Right lung (tissue), 10 donors: ENCODE measurements at places on chromosomes 3 and 15.

DNA sequence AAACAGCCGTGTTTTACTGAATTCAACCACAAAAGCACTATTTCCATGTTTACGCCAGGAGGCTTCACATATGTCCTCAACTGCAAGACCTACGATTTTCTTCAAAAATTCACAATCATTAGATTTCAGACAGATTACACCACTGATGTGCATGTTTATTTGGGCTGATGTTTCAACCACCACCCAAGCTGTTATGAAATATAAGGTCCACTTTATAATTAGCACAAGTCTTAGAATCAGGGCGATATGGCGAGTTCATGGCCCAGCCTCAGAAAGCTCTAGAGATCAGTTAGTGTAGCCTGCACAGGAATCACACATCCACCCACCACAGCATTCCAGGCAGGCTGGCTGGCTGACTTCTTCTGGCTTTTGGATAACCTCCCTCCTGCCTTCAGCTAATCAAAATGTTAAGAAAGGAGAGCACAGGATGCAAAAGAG, 15.4 kb downstream of the SH3BP5 start:
- DNase-seq, result no peak

- no peak for DNase-seq
These were observed 14.6 kb downstream of the LRIG1 start for GRCh38 chr3:66486202-66486601.

DNA sequence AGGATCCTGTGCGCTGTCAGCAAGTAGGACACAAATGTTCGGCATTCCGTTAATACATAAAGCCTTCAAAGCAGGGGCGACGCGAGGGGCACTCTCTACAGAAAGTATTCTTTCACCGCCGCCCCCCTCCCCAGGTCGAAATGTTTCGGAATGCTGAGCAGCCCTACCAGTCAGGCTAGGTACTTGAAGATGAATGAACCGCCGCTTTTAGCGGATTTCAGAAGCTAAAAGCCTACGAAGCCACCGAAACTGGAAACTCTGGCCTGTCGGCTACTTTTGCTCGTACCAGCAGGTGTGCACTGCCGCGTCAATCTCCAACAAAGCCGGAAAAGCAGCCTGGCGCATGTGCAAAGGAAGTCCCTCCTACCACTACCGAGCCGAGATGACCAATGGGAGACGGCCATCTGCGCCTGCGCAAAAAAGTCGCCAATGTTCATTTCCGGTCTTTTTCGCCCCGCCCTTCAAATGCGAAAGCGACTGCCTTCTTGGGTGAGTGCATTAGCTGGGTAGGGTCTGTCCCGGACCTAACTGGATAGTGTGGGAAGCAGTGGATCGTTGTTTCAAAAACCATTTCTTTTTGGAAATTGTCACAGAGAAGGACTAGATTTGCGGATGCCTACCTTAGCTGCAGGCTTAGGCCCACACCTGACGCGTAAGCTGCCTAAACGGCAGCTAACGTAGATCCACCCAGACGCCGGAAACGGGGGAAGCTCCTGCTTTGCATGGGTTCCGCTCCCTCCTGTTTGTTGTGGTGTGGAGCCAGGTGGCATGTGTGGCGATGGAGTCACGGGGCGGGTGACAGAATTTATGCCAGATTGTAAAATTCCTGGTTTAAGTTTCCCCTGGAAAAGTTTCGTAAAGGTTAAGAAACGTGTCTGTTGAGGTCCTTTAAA, at the start of gene WDR5B:
Gene WDR5B, minus strand, starts transcription at position 301 of the 893 bp plus-strand sequence. CDS start 534 bp downstream, outside the sequence.
- DNase-seq, result peak; percentile 97

DNA sequence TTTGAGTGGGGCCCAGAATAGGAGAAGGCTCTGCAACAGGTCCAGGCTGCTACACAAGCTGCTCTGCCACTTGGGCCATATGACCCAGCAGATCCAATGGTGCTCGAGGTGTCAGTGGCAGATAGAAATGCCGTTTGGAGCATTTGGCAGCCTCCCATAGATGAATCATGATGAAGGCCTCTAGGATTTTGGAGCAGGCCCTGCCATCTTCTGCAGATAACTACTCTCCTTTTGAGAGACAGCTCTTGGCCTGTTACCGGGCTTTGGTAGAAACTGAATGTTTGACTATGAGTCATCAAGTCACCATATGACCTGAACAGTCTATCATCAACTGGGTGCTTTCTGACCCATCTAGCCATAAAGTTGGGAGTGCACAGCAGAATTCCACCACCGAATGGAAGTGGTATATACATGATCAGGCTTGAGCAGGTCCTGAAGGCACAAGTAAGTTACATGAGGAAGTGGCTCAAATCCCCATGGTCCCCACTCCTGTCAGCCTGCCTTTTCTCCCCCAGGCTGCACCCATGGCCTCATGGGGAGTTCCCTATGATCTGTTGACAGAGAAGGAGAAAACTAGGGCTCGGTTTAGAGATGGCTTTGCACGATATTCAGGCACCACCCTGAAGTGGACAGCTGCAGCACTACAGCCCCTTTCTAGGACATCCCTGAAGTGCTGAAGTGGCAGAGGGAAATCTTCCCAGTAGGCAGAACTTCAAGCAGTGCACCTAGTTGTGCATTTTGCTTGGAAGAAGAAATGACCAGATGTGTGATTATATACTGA, 971.4 kb downstream of the MCTP2 start:
- DNase-seq, result no peak

DNA sequence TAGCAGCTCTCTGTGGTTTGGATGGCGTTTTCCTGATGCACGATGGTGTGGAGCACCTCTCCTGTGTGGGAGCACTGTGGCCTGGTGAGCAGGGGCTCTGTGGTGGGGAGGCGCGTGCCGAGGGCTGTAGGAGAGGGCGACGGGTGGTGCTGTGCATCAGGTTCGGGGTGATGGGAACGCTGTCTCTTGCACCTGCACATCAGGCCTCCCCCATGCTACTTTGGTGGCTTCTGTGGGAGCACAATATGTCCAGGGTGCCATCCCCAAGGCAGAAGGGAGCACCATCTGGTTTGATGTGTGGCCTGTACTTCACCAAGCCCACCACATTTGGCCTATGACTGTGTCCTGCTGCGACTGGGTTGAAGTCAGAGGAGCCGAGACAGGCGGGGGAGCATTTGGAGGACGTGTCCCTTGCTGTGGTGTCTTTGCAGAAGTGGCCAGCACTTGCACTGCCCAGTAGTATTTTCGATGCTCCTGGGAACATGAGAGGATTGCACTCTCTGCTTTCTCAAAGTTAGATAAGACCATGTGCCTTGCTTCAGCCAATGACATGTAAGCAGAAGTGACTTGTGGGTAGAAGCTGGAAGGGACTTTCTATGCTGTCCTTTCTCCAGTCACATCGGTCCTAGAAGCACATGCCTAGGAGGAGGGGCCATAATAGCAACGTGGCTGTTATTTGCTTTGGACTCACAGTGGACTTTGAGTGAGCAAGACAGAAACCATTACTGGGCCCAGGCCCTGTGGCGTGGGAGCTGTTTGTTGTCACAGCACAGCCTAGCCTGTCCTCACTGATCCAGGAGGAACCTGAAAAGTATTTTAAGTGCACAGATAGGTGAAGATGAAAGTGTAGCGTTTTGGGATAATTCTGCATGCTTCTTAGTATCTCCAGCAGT, 72.1 kb downstream of the APBA2 start:
- no peak for DNase-seq

DNA sequence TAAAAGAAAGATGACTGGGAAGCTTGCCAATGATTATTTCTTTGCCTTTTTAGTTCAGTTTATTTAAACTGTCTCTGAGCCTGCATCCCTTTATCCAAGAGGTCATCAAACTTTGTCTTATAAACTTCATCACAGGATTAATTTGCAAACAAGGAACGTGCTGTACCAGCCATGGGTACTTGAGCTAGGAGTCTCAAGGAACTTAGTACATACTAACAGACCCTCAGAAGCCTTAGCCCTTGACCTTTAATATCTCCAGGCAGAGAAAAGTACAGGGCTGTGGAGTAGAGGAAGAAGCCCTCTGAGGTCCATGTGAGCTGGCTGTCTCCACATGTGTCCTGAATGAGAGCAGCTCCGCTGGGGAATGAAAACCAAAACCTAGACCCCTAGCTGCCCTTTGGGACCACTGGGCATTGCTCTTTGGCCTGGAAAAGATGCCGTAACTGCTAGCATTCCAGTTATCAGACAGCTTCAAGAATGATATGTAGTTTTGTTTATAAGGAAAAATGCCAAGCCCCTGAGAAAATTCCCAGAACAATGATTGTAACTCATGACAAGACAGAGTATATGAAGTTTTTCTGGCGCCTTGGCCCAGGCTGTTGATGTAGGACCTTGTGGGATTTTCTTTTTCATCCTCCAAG, 92.1 kb downstream of the ASB7 start:
- no peak for DNase-seq

DNA sequence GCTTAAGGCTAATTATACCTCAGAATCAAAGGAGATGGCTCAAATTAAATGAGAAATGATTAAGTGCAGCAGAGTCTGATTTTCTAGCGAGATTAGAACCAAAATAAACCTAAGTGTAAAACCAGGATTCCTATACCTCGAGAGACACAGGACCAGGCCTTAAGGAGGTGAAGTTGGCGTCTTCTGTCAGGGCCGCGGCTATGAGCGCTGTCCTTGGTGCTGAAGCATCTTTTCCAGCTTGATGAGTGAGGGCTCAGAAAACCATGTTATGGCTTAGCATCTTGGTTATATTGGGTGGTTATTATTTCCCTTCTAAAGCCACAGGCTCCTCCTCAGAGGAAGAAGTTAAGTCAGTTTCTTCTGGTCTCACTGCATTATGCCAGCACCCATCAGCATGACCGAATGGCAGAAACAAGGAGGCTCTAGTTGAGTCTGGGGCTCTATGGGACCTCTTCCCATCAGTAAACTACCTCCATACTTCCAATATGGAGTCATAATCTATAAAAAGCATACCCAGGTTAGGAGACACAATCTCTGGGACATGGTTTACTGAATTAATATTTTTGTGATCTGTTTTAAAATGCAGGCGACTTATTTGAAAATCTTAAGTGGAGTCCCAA, 120.1 kb upstream of the NMNAT3 start:
- peak; percentile 41 for DNase-seq

DNA sequence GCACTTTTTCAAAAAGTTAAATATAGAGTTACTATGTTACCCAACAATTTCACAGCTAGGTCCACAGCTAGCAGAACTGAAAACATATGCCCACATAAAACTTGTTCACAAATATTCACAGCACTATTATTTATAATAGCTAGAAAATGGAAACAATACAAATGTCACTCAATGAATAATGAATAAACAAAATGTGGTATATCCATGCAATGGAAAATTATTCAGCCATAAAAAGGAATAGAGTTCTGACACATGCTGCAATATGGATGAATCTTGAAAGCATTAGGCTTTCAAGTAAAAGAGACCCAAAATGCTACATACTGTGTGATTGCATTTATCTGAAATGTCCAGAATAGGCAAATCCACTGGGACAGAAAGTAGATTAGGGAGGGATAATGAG, 111.9 kb downstream of the MECOM start:
- no peak for DNase-seq
